ENCODE measurements at places on chromosomes 12 and 14.

DNA sequence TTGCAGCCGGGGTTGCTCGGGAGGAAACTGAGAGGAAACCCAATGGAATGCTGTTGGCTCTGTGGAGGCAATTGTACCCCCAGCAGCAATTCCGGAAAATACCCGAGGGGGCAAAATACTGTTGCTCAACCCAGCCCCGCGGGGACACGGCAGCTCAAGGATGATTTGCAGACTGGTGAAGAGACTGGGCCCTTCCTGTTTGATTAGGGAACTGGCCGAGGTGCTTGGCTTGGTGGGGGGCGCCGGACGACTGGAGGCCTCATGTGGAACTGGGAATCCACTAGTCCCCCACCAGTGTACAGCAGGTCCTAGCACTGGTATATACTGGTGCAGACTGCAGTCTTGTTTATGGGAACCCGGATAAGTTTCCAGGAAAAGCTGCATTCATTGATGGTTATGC is 10.3 kb upstream of the RNASE12 start:
- DNase-seq = no peak

- DNase-seq = no peak
Observed at GRCh38 chr12:12582193-12582881, 19.7 kb upstream of the DUSP16 start.

- no peak for DNase-seq
Observed at GRCh38 chr14:25485381-25485780, 435.4 kb upstream of the STXBP6 start.

DNA sequence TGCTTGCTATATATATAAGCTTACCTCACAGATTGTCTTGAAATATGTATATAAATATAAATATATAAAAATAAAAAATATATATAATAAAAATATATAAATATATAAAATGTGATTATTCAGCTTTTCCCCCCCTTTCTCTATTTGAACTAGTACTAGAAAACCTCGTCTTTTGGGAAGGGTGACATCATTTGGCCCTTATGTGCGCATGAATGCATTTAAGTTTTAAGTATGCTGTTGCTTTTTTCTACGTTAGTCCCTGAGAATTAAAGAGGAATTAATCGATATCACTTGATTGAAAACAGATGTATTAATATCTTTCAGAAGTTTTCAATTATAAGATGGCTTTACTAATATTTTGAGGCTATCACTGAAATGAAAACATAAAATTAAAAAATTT is 69.9 kb downstream of the RAD51B start:
- DNase-seq = no peak

DNA sequence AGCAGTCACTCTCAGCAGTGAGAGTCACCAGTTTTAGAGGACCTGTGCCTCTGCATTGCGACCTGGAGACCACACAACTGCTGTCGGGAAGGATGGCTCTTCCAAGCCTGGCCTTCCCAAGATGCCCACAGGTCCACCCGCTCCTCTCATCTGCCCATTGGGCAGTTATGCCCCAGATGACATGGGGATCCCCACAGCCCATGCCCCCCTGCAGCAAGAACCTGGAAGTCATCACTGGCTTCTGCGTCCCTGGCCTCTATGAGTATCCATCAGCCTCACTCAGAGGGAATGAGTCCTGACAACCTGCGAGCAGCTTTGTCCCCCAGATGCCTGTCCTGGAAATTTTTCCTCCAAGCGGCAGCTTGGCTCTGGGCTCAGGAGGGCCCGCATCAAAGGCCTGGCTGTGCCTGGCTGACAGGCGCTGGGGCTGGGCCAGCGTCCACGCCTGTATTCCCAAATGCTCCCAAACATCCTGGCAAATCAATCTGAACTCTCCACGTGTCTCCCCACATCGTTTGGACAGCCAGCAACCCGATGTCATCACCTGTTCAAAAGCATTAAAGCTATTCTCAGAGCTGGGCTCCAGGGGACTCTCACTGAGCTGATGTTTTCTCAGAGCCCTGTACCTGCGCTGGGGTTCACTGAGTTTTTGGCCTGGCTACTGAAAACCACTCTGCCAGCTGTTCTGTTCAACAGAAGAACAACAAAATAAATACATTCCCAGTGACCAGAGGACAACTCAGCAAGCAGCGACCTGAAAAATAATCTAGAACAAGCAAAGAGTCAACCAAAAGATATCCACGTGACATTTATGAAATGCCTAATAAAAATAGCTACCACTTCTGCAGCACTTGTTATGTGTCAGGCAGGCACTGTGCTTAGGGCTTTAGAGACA is 57.8 kb downstream of the CLMN start:
- no peak for DNase-seq

DNA sequence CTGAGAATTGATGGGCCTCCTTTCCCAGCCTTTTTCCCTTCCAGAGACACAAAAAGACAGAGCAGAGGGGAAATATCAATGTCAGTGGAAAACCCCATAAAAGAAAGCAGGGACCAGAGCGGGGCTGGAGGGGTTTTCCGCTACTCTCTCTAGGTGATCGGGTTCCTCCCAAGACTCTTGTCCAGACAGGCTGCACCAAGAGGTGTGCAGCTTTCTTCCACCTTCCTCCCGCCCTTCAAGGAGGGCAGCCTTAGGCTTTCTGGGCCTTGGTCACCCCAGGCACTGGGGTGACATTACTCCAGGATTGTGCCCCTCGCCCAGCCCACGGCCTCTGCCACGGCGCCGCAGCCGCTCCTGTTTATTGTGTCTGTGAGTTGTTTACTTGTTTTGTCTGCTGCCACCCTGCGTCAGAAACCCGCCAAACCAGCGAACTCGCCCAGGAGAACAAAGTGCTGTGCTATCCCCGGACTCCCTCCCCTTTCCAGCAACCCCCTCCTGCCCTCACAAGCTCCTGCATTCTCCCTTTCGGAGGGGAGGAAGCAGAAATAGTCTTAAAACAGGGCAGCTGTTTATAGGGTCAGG is 6.7 kb upstream of the HOXC6 start:
- DNase-seq = no peak

DNA sequence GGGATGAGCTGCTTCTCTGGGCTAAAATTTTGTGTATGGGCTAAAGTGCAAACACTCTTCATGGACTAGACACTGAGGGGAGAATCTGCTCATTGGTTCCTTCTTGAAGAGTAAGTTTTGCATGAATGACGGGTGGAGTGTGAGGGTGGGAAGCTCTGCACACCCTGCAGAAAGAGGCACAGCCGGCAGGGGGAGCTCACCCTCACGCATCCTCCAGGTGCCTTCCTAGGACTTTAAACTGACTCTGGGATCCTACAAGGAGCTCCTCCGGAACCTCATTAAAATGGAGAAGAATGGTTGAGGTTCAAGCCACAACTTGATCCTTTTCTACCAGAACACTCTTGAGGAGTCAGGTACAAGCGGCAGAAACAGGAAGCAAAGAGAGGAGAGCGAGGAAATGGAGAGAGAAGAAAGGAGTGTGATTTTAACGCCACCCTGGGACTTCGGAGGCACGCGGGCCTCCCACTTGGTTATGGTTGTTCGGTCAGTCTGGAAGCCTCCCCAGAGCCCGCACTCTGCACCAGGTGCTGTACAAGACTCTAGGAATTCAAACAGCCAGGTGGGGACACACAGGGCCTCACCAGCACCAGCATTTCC is 87.5 kb downstream of the SETD3 start:
- peak; percentile 34 for DNase-seq

GRCh38 chr12:113162102-113163029 is 12.8 kb downstream of the CFAP73 start:
- no peak for DNase-seq

GRCh38 chr12:103729499-103729898 is 111.5 kb downstream of the NT5DC3 start:
- DNase-seq = no peak

- DNase-seq = no peak
Observed at GRCh38 chr14:87409393-87409792, 583.6 kb downstream of the GALC start.

GRCh38 chr14:94893411-94894160 is 123.7 kb upstream of the GSC start:
- DNase-seq = no peak

DNA sequence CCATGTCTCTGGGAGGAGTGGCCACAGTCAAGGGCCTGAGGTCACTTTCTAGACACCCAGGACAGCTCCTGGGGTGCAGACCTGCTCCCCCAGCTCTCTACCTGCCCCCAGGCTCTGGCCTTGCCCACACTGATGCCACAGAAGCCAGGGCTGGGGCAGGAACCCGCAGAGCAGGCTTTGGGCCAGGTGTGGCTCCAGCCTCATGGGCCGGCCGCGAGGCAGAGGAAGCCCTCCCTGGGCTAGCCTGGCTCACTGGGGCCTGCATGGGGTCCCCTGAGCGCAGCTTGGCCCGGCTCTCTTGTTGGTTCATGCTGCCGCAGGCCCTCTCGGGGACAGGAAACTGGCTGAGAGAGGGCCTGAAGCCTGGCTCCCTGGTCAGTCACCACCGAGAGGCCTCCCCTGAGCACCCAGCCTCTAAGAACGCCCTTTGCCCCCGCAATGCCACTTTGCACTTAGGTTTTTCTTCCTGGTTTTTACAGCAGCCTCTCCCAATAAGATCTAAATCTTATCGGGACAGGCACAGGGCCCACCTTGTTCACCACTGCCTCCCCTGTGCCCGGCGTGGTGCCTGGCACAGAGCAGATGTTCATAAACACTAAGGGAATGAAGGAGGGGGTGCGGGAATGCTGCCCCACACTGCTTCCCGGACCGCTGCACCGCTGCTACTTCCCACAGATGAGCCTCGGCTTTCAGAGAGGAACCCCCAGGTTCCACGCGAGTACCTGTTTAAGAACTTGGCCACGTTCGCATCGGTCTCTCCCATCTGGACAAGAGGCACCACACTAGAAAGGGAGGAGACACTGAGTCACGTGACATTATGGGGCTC is 14.7 kb downstream of the MMAB start:
- no peak for DNase-seq

DNA sequence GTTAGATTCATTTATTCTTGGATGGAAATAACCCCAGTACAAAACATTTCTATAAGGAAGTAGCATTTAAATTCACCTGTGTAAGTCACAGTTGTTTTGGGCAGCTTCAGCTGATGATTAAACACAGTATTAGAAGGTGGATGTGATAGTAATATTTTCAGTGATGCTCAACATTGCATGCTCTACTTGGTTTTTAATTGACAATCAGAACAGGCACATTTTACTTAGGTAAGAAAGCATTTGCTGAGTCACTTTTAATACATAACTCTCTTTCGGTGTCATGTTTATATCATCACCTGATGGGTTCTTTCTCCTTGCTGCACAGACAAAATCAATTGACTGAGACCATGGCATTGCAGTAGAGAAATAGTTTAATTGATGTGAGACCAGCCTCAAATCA is 80.7 kb downstream of the CMAS start:
- no peak for DNase-seq

- DNase-seq = peak; percentile 43
Observed at GRCh38 chr14:86057018-86057667, 527.2 kb downstream of the FLRT2 start.

DNA sequence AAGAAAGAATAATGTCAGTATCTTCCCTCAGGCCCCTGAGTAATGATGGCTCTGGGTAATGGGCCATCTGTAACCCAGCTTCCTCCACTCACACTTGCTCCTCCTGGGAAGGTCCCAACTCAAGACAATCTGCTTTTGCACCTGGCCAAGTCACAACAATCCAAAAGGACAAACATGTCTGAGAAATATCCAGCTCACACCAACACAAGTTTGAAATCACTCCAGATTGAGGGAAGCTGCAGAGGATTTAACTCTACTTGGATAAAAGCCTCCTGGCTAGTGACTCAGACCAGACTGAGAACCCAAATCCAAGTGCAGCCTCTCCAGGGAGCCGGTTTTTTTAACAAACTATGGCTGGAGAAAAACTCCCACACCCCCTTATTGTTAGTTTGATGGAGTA is 34.2 kb downstream of the RTRAF start:
- DNase-seq = no peak

DNA sequence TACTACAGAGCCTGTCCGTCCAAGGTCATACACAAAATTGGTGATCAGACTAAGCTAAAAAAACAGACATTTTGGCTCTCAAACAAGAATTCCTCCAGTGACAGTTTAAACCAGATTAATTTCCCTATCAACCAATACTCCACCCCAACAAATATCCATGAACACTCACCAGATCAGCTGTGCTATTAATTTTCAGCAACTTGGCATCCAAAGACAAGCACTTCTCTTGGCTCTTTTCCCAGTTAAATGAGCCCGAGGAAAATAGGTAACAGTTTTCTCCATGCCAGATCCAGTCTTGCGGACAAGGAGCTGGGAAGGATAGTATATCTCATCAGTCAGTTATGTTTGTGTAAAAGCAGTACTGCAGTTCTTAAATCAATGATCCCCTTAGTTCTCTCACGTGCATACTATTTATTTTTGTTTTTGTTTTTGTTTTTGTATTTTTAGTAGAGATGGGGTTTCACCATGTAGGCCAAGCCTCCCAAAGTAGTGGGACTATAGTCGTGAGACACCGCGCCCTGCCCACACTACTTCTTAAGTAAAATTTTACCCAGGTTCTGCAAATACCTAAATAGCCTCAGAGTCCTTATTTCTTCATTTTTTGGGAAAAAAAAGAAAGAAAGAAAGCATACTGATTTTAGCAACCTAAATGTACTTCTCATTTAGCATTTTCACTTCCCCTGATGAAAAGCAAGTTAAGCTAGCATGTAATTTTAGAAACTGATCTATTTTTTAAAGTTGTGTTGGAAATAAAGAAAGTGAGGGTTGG is 11.1 kb downstream of the OLR1 start:
- DNase-seq = no peak

GRCh38 chr12:91507754-91508153 is 325.1 kb upstream of the DCN start:
- no peak for DNase-seq

- no peak for DNase-seq
Observed at GRCh38 chr12:1322821-1323220, 271.6 kb downstream of the FBXL14 start.

DNA sequence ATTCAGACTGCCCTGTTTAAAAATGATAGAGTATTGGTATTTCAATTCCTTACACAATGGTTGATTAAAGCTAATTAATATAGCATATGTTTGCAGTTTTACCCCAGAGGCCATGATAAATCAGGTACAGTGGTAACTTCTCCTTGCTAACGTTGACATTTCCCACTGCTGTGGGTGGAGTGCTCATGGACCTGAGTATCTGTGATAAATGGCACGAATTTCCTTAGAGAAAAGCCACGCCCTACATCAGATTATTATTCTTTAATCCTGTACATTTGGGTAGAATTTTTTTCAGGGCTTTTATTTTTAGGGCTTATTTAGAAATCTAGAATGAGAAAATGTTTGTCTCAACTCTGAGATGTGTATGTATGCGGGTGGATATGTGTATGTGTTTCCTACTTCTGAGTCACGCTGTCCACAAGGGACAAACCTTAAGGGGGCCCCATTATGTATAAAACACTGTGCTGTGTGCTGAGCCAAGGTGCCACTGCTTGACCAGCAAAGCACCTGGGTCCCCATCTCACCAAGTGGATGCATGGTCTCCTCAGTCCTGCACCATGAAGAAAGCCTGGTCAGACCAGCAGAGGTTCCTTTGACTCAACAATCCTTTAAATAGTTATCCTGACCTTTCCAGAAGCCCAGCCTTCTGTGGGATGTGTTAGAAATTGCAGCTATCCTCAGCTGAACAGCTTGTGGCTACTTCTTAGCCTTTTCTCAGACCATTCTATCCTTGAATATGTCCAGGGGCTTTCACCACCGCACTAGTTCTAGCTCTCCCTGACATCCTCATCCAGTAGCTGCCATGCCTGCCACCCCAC is 57.9 kb upstream of the STK38L start:
- DNase-seq = no peak
